ENCODE measurements at places on chromosomes 2 and 18.
A peak's percentile ranks its signal among the peaks of the same experiment; 100 is the strongest.

- DNase-seq = no peak
These were observed 1711.4 kb upstream of the PIK3C3 start for GRCh38 chr18:40243607-40244006.

DNA sequence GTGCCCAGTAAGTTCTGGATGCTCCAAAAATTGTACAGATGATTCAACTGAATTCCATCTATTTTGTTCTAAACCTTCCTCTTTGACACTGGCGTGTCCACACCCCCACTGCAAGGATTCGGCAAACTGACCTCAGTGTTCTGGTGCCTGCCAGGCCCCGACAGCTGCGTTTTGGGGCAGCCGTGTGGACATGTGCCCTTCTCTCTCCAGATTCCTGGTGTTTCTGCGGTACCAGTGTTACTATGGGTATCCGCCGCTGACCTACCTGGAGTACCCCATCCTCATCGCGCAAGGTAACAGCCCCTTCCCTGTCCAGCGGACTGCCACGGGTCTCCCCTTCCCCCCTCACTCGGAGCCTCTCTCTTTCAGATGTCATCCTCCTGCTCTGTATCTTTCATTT, 5.0 kb downstream of the SLC66A3 start:
- DNase-seq = no peak

DNA sequence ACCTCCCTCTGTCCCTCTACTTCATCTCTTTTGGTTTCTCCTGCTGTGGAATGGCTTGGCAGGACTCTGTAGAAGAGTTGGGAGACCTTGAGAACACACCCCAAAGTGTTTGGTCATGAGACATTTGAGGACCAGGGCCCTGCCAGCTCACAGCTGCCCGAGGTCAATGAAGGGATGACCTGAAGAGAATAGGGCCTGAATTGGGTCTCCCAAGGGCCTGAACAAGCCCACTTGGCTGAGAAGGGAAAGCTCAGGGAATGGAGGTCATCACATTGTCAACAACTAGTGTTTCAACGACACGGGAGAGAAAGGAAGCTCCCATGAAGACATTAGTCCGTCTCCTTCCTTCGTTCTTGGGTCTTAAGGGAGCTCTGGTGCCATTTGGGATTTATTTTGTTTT, 52.8 kb downstream of the TTC32 start:
- DNase-seq = no peak

DNA sequence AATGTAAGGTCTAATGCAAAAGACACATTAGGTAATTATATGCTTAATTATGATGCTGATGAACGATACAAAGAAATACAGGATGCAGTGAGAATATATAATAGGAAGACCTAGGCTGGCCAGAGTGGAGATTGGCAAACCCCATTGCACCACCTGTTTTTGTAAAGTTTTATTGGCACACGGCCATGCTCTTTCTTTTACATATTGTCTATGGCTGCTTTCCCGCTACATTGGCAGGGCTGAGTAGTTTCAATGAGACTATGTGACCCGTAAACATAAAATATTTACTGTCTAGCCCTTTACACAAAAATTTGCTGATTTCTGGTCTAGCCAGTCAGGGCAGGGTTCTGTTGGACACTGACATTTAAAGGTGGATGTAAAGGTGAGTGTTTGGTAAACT, 5.4 kb downstream of the SEC11C start:
- DNase-seq = no peak

GRCh38 chr2:150627526-150627925, 140.1 kb upstream of the RND3 start:
- DNase-seq = no peak

- peak; percentile 12 for DNase-seq
These were observed 489.3 kb downstream of the ZNF516 start for GRCh38 chr18:76005632-76006208.

DNA sequence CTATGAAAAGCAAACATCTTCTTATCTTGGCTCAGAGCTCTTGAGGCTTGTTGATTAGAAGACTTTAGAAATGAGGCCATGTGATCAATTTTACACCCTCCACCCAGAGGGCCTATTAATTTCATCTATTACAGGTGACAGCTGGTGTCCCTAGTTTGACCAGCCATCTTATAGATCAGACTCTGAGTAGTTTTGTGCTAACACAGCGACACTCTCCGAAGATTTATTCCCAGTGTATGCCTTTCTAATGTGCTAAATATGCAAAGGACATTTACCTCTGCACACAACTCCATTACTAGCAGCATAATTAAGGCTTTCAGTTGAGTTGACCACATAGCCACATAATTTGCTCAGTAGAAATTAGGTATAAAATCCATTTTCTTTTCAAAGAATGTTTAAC, 2.6 kb upstream of the RFX8 start:
- DNase-seq = no peak

- DNase-seq = no peak
These were observed 98.1 kb downstream of the CDH2 start for GRCh38 chr18:28078849-28079248.

GRCh38 chr18:53148123-53148522, 808.1 kb downstream of the DCC start:
- no peak for DNase-seq

- peak; percentile 34 for DNase-seq
These were observed 55.2 kb upstream of the CXCR4 start for GRCh38 chr2:136173126-136173525.

GRCh38 chr2:200461846-200462710, 47.8 kb downstream of the KCTD18 start:
- no peak for DNase-seq

GRCh38 chr2:8567469-8568260, 114.2 kb upstream of the ID2 start:
- DNase-seq = no peak
